ENCODE measurements at places on chromosomes 3 and 15. TPM values are rescaled to one million over a fixed set of nuclear protein-coding genes. Genes with fewer than 3 reads are reported as not detected.

CYP8B1 gene
- not detected for total RNA-seq

WNT7A gene
- total RNA-seq = 3.2 TPM

PRR23E gene
- total RNA-seq = not detected

DNA sequence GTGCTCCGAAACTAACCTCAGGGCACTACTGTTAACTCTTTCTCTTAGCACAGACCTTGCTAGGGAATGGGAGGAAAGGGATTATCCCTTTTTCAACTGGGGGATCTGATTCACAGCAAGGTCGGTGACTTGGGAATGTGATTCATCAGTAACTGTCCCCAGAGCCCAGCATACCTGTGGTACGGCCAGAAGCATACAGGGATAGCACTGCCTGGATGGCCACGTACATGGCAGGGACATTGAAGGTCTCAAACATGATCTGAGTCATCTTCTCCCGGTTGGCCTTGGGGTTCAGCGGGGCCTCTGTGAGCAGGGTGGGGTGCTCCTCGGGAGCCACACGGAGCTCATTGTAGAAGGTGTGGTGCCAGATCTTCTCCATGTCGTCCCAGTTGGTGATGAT lies 2.3 kb downstream of the ACTC1 start:
- no peaks in the 10 kb centered on the region for H3K36me3 ChIP-seq
- peaks cover 29% of the 10 kb centered on the region for H3K27me3 ChIP-seq
- H3K4me3 ChIP-seq = no peak overlapping the region
- no peak overlapping the region for H3K27ac ChIP-seq

DNA sequence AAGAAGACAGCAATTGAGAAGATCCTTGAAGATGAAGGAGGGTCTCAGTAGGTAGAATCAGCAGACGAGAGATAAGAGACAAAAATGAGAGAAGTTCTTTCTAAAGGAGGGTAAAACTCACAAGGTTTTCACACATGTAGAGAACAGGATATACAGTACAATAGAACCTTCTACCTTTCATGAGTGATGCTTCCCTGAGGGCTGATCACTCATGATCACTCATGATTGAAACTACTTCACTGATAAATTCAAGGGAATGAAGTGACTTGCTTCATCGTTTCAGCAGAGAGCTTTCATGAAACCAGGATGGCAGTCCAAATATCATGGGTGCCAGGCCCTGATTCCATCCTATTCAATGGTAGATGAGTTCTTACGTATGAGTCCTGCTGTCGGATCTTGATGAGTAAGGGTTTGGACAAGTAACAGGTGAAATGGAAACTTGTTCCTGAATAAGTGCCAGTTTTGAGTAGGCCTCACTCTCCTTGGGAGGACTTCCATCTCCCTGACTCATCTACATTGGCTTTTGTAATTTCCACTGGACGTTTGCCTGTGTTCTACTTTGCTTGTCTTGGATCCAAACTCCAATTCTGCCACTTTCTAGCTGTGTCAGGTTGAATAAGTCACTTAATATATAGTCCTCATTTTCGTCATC lies 9.6 kb upstream of the CLDN16 start:
- no peaks in the 10 kb centered on the region for H3K4me1 ChIP-seq
- no peak overlapping the region for H3K27ac ChIP-seq
- no peaks in the 10 kb centered on the region for H3K36me3 ChIP-seq

DNA sequence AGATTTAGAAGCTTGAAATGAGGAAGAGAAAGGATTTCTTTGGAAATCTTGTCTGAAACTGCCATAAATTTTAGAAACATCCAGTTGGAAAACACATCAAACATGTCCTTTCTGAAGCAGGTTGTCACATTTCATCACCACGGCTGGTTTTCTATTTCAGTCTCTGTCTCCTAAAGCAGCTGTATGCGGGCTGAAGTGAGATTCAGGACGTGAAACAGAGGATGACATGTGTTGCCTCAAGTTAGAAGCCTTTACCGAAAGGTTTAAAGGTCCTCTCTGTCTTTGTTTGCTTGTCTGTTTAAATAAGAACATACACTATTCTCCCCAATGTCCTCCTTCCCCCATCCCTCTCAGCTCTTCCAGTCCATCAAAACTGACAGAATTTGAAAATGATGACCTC lies 141.9 kb downstream of the SQOR start:
- H3K36me3 ChIP-seq = no peaks in the 10 kb centered on the region
- H3K27ac ChIP-seq = no peak overlapping the region
- no peak for DNase-seq
- H3K27me3 ChIP-seq = no peaks in the 10 kb centered on the region
- H3K4me3 ChIP-seq = no peak overlapping the region

- H3K27ac ChIP-seq = no peak overlapping the region
- peaks cover 7% of the 10 kb centered on the region for H3K4me1 ChIP-seq
- DNase-seq = no peak
- no peak overlapping the region for H3K4me3 ChIP-seq
- no peaks in the 10 kb centered on the region for H3K27me3 ChIP-seq
These were observed 30.2 kb downstream of the PTPN23 start for GRCh38 chr3:47410801-47411646.

DNA sequence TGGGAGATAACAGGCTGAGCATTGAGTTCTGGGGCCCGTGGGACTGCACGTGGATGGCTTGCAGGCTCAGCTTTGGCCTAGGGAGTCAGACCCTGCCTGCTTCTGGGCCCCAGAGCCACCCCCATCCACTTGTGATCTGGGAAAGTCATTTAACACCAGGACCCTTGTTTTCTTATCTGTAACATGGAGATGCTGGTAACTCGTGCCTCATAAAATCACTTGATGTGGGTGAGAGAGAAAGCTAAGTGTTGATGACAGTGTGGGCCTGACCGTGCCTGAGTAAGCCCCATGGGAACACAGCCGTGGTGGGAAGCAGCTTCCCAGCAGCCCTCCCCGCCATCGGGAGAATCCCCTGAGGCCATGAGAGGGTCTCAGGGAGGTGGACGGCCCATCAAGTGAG lies 378.1 kb downstream of the GABRB3 start:
- H3K27me3 ChIP-seq = no peaks in the 10 kb centered on the region
- no peak overlapping the region for H3K27ac ChIP-seq
- no peaks in the 10 kb centered on the region for H3K36me3 ChIP-seq

DNA sequence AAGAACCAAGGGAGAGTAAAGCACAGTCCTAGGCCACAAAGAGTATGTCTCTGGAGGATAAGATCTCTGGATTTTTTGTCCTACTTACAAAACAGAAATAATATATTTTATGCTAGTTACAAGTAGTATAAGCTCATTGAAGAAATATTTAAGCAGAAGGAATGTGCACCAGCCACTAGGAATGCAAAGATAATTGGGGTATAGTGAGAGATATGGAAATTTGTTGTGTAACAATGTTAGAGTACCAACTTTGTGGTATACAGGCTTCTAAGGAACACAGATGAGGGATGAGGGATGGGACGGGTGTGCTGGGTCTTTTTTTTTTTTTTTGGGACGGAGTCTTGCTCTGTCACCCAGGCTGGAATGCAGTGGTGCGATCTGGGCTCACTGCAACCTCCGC lies 26.5 kb downstream of the AKAP13 start:
- no peaks in the 10 kb centered on the region for H3K36me3 ChIP-seq
- peak overlapping the region; percentile 70 for H3K27ac ChIP-seq
- no peak overlapping the region for H3K4me3 ChIP-seq
- no peaks in the 10 kb centered on the region for H3K27me3 ChIP-seq
- H3K4me1 ChIP-seq = peaks cover 73% of the 10 kb centered on the region

DNA sequence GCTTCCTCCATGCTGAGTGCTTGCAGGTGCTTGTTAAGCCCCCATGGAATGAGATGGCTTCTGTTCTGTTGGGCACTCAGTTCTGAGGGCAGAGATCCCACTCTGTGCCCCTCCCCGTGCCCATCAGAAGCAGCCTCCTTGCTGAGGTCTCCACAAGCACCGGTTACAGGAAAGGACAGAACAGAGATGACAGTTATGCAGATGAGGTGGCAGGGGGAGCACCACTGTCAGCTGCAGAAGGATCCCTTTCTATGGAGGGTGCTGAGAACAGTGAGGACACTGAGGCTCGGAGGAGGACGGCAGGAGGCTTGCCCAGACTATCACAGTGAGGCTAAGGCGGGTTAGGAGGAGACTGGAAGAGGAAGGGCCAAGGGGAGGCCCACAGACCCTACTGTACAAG lies 12.4 kb downstream of the CACNA2D2 start:
- no peaks in the 10 kb centered on the region for H3K27me3 ChIP-seq
- no peak for DNase-seq
- H3K27ac ChIP-seq = no peak overlapping the region
- no peaks in the 10 kb centered on the region for H3K36me3 ChIP-seq
- H3K4me3 ChIP-seq = no peak overlapping the region

DNA sequence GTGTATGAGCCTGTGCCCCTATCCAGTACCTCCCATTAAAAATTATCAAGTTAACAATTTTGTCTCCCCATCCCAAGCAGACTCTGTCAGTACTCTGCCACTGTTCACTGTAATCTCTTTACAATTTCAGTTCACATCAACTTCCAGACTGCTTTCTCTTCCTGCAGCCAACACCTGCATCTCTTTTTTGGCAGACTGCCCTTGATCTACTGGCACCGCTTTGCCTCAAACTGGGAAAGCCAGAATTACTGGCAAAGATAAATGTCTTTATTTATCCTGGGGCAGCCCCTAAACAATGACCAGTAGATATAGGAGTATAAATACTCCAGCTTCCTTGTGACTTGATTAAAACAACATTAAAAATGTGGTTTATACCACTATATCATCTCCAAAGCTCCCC lies 494.1 kb downstream of the ZNF385D start:
- H3K27ac ChIP-seq = no peak overlapping the region
- no peaks in the 10 kb centered on the region for H3K4me1 ChIP-seq
- no peaks in the 10 kb centered on the region for H3K36me3 ChIP-seq
- no peaks in the 10 kb centered on the region for H3K27me3 ChIP-seq
- DNase-seq = no peak
- no peak overlapping the region for H3K4me3 ChIP-seq

DNA sequence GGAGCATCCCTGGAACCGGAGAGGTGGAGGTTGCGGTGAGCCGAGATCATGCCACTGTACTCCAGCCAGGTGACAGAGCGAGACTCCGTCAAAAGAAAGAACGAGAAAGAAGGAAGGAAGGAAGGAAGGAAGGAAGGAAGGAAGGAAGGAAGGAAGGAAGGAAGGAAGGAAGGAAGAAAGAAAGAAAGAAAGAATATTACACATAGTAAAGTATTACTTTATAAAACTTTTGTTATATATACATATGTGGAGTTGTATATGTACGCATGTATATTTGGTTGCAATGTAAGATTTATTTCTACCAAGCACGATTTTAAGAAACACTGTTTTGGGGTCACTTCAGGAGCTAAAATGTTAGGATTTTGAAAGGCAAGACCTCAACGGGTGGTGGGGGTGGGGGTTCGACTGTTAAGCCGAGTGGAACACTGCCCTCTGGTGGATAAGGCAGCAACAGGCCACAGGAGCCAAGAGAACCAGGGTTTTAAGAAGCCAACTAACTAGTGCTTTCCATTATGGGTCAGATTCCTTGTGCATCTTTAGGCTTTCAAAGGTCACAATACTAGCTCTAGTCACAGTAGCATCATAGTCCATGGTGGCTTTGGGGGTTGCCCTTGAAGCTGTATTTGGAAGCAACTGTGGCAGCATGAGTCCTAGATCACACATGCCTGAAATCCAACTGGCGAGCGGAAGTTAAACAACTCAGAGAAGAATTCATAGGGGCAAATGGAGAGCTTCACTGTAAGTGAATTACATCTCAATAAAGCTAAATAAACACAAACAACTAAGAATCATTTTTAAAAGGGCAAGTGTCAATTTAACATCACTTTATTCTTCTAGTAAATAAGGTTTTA lies 22.5 kb downstream of the GLB1 start:
- peaks cover 26% of the 10 kb centered on the region for H3K36me3 ChIP-seq
- H3K27ac ChIP-seq = no peak overlapping the region
- no peak overlapping the region for H3K4me3 ChIP-seq
- H3K27me3 ChIP-seq = no peaks in the 10 kb centered on the region

- no peak overlapping the region for H3K27ac ChIP-seq
- H3K4me1 ChIP-seq = no peaks in the 10 kb centered on the region
- H3K4me3 ChIP-seq = no peak overlapping the region
These were observed 84.3 kb downstream of the FLNB start for GRCh38 chr3:58092521-58092920.

DNA sequence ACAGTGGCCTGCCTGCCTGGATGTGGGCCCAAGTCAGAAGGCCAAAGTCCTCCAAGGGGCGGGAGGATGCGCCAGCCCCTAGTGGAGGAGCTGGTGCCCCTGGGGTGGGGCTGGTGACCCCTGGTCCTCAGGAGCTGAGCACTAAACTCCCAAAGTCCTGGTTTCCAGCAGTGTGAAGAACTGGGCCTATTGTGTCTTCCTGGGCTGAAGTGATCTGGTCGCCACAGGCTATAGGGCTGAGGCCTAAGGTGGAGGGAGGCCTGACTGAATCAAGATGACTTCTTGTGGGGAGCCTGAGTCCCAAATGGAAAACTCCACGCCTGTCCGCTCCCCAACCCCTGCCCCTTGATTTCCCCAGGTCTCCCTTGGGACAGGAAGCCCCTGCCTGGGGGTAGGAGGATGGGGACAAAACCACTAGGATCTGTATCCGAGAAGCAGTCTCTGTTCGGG lies 753 bp upstream of the FES start:
- H3K4me1 ChIP-seq = peaks cover 43% of the 10 kb centered on the region
- DNase-seq = no peak
- no peaks in the 10 kb centered on the region for H3K27me3 ChIP-seq

GRCh38 chr3:170330366-170330765 lies 27.1 kb upstream of the SKIL start:
- no peak for DNase-seq
- H3K27me3 ChIP-seq = no peaks in the 10 kb centered on the region
- H3K4me3 ChIP-seq = no peak overlapping the region
- H3K36me3 ChIP-seq = no peaks in the 10 kb centered on the region
- H3K27ac ChIP-seq = no peak overlapping the region
- H3K4me1 ChIP-seq = no peaks in the 10 kb centered on the region

GRCh38 chr3:31312400-31312799 lies 220.3 kb upstream of the STT3B start:
- no peak overlapping the region for H3K4me3 ChIP-seq
- DNase-seq = no peak
- no peaks in the 10 kb centered on the region for H3K27me3 ChIP-seq
- no peaks in the 10 kb centered on the region for H3K36me3 ChIP-seq
- no peaks in the 10 kb centered on the region for H3K4me1 ChIP-seq

DNA sequence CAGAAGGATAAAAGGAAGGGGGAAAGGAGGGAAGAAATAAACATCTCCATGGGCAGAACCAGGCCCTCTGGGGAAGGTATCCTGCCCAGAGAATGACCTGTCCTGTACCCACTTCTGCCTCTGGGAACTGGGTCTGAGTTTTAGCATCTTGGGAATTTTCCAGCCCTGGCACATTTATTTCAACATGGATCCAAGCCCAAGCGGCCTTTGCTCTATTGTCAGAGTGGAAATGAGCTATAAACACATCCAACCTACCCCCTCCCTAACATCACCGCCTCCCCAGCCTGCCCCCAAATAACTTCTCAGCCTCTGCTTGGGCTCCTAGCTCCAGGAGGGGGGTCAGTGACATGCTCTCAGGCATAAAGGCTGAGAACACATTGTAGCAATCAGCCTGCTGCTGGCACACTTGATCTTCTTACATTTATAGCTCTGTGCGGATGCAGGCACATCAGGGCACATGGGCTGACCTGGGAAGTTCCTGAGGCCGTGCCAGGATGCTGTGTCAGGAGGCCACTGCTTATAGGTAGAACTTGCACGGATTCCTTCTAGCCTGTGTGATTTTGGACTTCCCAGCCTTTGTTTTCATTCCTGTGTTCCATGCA lies 4.6 kb upstream of the OXTR start:
- no peaks in the 10 kb centered on the region for H3K36me3 ChIP-seq
- H3K27ac ChIP-seq = no peak overlapping the region
- peaks cover 8% of the 10 kb centered on the region for H3K27me3 ChIP-seq

All from left lung (tissue), 14 donors.